ENCODE measurements at places on chromosomes 6 and 20.

DNA sequence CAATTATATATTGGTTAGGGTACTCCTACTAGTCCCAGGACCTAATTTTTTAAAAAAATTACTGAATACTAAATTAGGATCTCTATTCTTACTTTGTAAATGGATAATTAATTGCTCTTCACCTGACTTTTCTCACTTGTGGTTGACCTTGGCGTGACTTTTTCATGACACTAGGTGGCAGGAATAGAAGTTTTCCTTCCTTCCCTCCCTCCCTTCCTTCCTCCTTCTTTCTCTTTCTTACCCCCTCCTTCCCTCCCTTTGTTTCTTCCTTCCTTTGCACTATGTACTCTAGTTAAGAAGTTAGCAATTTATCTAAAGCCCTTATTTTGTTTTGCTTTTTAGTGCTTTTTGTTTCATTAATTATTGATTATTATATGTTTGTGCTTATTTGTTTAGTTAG lies 20.4 kb upstream of the HBS1L start:
- DNase-seq, result no peak

DNA sequence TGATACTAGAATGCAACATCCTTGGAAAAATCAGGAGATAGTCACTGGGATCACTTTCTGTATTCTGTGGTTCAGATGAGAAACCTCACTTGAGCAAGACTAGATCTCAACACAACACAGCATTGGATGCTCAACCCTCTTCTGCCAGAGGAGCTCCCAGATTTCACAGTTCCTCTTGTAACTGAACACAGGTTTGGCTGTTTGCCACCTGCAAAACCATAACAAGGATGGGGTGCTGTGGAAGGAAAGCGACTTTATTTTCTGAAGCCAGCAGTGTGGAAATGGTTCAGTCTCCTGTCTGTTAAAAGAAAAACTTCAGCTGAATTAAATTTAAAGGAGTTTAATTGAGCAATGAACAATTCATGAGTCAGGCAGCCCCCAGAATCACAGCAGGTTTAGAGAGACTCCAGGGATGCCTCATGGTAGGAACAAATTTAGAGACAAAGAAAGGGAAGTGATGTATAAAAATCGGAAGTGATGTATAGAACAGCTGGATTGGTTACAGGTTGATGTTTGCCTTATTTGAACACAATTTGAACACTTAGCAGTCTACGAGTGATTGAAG lies 149.9 kb upstream of the UST start:
- no peak for DNase-seq

- no peak for DNase-seq
Measured at GRCh38 chr20:40956542-40957264, 71.9 kb upstream of the TOP1 start.

DNA sequence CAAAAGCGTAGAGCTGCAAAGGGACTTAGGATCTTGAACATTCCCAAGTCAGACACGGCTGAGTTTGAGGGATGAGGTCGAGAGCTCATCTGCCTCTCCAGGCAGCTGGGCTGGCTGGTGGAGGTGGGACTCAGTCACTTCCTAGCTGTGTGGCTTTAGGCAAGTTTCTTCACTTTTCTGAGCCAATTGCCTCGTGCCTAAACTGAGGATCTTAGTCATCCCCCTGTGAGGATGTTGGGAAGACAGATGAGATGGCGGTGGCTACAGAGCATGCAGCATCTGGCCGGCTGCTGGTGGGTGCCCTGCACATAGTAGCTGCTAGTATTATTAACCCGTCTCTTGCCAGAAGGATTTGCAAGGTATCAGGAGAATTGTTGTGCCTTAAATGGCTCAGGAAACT lies 27.5 kb downstream of the TFAP2C start:
- no peak for DNase-seq

DNA sequence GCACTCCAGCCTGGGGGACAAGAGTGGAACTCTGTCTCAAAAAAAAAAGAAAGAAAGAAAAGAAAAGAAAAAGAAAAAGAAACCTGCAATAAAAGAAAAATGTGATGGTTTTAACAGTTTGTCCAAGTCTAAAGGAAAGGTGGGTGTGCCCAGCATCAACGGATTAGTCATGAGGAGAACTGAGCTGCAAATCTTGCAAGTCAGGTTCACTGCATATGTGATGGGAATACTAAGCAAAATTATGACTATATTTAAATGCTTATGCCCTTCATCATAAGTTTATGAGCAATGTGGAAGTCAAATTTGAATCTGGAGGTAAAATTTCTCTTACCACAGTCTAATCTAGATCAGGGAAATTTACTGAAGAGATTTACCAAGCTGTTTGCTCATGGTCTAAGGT lies 13.1 kb upstream of the CDK19 start:
- no peak for DNase-seq
